Cerebellum (tissue), 4 donors: ENCODE measurements at places on chromosomes 4 and X. TPM values are rescaled to one million over a fixed set of nuclear protein-coding genes. Genes with fewer than 3 reads are reported as not detected.
A peak's percentile ranks its signal among the peaks of the same experiment; 100 is the strongest.

Gene CXorf51B
- not detected for total RNA-seq

Gene SLC25A31
- not detected for total RNA-seq

Gene NPNT
- total RNA-seq, result 2.0 TPM

Gene ADH1B
- 0.54 TPM for total RNA-seq

Gene XG
- total RNA-seq, result not detected

Gene LGI2
- 5.5 TPM for total RNA-seq

Gene CHRNA9
- total RNA-seq, result not detected

Gene COL25A1
- total RNA-seq, result 21.9 TPM

Gene SASH3
- 1.8 TPM for total RNA-seq

GRCh38 chrX:53284684-53285447 is 3.5 kb upstream of the IQSEC2 start:
- peak; percentile 65 for DNase-seq

GRCh38 chr4:26685250-26685649 is 101.4 kb downstream of the TBC1D19 start:
- no peak for DNase-seq

- DNase-seq, result no peak
Measured at GRCh38 chr4:8775121-8775520, 96.5 kb downstream of the HMX1 start.

DNA sequence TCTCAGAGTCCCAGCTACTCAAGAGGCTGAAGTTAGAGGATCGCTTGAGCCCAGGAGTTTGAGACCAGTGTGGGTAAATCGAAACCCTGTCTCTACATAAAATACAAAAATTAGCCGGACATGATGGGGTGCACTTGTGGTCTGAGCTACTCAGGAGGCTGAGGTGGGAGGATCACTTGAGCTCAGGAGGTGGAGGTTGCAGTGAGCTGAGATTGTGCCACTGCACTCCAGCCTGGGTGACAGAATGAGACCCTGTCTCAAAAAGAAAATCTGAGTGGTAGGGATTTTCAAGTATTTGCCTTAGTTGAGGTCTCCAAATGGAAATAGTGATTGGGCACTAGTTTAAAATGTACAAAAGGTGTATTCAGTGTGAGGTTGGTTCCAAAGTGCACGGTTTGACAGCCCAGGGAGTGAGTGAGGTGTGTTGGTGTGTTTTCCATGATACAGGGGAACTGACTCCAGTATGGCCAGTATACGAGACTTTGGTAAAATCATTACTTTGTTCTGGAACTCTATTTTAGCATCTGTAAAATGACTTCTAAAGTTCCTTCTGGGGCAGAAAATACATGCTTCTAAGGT is 13.8 kb downstream of the ADD1 start:
- no peak for DNase-seq

GRCh38 chrX:2577844-2578466 is 77.2 kb upstream of the DHRSX start:
- no peak for DNase-seq

- no peak for DNase-seq
Measured at GRCh38 chrX:17549107-17549651, 174.2 kb downstream of the NHS start.

- DNase-seq, result no peak
Measured at GRCh38 chr4:180189666-180190065, 2053.5 kb upstream of the TENM3 start.

GRCh38 chr4:187724456-187724855 is 271.1 kb upstream of the ZFP42 start:
- no peak for DNase-seq

GRCh38 chrX:95318882-95319281 is 1365.8 kb upstream of the DIAPH2 start:
- DNase-seq, result no peak

DNA sequence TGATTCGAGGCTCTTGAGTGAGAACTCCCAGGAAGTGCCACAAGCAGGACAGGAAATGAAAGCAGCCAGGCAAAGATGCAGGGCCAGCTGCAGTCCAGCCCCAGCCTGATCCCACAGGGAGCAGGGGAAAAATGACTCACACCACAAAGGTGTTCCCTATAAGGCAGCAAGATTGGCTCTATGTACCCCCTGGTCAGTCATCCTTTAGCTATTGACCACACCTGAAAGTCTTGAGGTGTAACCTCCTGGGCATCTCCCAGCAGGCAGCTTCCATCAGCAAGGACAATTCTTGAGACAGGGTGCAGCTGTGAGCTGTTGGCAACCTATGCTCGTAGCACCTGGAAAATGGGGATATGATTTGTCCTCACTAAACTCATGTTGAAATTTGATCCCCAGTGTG is 27.9 kb upstream of the EXOC1L start:
- no peak for DNase-seq

DNA sequence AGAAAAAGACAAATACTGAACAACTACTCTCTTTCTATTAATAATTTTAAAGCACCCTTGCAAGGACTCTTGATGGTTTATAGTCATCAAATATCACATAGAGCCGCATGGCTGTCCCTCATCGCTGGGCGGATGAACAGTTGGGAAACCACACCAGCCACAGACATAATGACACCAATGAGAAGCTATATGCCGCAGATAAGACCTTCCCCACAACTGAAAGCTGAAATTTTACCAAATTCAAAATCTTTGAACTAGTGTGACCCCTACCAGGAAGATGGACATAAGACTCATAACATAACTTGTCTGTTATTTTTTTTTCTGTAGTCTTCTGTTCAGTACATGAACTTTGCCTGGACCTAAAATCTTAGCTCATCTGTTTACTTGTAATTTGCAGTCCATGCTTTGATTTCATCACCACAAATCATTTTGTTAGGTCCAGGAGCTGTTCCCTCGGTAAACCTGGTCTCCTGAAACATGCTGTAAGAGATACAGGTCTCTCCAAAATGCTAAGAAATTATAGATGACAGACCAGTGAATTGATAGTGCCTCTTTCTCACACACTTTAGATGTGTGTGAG is 157.3 kb upstream of the RAPGEF2 start:
- DNase-seq, result no peak

DNA sequence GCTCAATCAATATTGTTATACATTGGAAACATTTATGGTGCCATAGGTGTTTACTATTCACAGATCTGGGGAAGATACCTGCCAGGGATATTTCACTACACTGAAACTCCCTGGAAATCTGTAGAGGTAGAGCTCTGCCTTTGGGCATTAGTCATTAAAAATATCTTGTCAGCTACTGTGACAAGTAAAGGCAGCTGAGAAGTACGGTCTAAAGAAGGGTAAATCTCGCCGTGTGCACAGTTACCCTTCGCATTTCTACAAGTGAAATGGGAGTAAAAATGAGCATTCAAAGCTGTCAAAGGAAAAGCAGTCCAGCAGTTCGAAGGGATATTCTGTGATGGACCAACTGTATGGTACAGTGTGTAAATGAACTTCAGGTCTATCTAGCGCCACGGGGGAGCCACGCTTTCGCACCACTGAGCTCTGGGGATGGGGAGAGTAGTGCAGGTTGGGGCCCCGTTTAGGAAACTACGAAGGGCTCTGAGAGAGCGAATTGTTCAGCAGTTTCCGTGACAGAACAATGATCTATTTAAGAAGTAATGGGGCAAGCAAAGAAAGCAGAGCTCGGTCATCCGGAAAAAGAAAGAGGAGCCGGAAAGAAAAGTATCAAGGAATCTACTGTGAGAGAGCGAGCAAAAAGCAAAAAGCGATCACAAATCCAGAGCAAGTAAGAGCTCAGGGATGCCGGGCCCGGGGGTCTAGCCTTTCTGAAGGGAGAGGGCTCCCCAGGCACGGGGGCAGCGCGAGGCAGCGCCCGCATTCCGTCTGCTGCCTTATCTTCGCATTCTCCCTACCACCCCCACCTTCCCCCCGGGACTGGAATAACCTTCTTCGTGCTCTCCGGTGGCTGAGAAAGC is 646 bp downstream of the TIGD4 start:
- peak; percentile 28 for DNase-seq

GRCh38 chr4:5863461-5864113 is 29.3 kb downstream of the CRMP1 start:
- DNase-seq, result no peak

DNA sequence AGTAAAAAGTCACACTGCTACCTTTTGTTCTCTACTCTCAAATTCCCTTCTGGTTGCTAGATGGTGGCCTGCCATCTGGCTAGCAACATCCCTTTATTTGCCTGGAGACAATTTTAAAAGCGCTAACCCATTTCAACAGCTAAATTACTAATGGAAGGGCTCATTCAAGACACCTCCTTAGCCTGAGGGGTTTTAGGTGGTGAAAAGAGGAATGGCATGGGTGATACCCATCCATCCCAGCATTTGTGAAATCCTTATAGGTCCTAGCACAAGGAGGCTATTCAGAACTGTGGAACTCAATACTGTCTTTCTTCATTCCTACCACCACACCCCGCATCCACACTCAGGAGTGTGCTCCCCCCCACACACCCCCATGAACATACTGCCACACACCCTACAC is 33.5 kb downstream of the ARHGEF9 start:
- DNase-seq, result no peak

DNA sequence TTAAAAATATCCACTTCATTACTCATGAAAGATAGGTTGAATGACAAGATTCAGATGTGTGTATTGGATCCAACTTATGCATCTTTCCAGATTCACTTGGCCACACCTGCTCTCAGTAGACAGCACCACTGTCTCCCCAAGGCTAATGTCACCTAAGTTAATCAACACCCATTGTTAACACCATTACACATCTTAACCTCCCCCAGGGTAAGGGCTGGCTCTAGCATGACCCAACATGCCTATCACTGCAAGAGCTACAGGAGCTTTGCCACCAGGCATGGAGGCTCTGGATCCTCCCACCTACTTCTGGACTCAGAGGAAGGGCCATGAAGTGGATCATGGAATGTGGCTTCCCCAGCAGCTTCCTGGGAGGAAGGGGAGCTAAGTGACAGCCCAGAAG is 32.8 kb upstream of the LSM6 start:
- no peak for DNase-seq

DNA sequence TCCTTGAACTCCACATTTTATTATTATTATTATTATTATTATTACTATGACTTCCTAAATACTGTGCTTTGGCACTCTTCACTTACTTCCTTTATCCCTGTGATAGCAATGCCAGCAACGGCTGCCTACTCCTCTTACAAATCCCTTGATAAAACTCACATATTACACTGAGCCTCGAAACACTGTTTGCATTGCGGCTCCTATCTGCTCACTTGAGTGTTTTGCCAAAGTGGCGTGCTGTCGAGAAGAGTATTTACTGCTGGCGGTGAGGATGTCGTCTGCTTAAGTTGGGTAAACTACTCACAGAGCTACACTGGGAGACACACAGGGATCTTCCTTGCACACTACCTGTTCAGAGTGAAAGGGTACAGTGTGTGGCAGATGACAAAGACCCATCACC is 143.4 kb upstream of the VCX3A start:
- DNase-seq, result no peak

- DNase-seq, result no peak
Measured at GRCh38 chr4:39682138-39682537, 15.8 kb upstream of the UBE2K start.

- no peak for DNase-seq
Measured at GRCh38 chrX:11555759-11556158, 110.0 kb downstream of the ARHGAP6 start.
